ENCODE measurements at places on chromosomes 3 and 15. TPM values are rescaled to one million over a fixed set of nuclear protein-coding genes. Genes with fewer than 3 reads are reported as not detected.

The GPR149 gene
- total RNA-seq, result 1.9 TPM

The CD200R1 gene
- total RNA-seq, result 0.31 TPM

The CFAP91 gene
- 13.5 TPM for total RNA-seq

The SYNM gene
- total RNA-seq, result 6.3 TPM

The PDZRN3 gene
- 96.4 TPM for total RNA-seq

The CKMT1B gene
- 11.9 TPM for total RNA-seq

The FBXO40 gene
- total RNA-seq, result not detected

The ARPP19 gene
- total RNA-seq, result 140 TPM

The CCDC13 gene
- 2.8 TPM for total RNA-seq

The DUOXA2 gene
- not detected for total RNA-seq

The ZNF385D gene
- total RNA-seq, result 23.2 TPM

The DUOXA1 gene
- not detected for total RNA-seq

The MGLL gene
- 62.9 TPM for total RNA-seq

The CYP1A2 gene
- total RNA-seq, result not detected

The CD96 gene
- not detected for total RNA-seq

The UCN2 gene
- not detected for total RNA-seq

The SERINC4 gene
- not detected for total RNA-seq

The MAP6D1 gene
- 5.6 TPM for total RNA-seq

The ZDHHC3 gene
- total RNA-seq, result 50.4 TPM

The HAPLN3 gene
- total RNA-seq, result 5.0 TPM

The ENTPD3 gene
- total RNA-seq, result 1.9 TPM

The WDR76 gene
- total RNA-seq, result 17.2 TPM

The HACD3 gene
- 95.2 TPM for total RNA-seq

The FES gene
- 3.1 TPM for total RNA-seq

The DENND4A gene
- 88.0 TPM for total RNA-seq

The AHSG gene
- 0.63 TPM for total RNA-seq

The CCR1 gene
- total RNA-seq, result 0.94 TPM

The CACNA1D gene
- total RNA-seq, result 49.8 TPM

The GATA2 gene
- 0.31 TPM for total RNA-seq

The SATB1 gene
- total RNA-seq, result 141 TPM

The IFT80 gene
- 103 TPM for total RNA-seq

The AAGAB gene
- 27.5 TPM for total RNA-seq

The THAP10 gene
- total RNA-seq, result 4.1 TPM

The DHFR2 gene
- 12.5 TPM for total RNA-seq

The ZNF717 gene
- 45.1 TPM for total RNA-seq

The CISH gene
- 0.63 TPM for total RNA-seq

The IMPG2 gene
- total RNA-seq, result 2.8 TPM

The PTPRG gene
- 103 TPM for total RNA-seq

Measured in parietal lobe (tissue), 2 donors.